ENCODE measurements at places on chromosomes 5 and 9.

- DNase-seq, result no peak
Measured at GRCh38 chr5:132054031-132054696, 6.3 kb upstream of the IL3 start.

DNA sequence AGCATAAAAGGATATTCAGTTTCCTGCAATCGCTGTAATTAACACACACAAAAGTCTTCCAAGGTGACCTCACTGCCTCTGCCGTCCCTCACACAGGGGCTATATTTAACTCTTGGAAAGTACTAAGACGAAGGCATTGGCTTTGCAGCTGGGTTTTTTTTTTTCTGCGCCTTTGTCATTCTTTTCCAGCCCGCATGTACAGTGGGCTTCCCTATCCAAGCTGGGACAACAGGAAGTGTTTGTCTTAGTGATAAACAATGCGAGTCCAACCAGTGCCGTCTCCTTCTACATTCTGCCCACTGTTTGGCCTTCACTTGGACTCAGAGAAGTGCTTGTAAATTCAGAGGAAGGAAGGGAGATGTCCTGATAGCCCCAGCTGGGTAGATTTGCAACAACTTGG is 17.6 kb downstream of the AFAP1L1 start:
- DNase-seq, result no peak

- no peak for DNase-seq
Measured at GRCh38 chr9:37284636-37285035, 137.9 kb upstream of the GRHPR start.

- no peak for DNase-seq
Measured at GRCh38 chr5:92081958-92082712, 699.0 kb upstream of the ARRDC3 start.

GRCh38 chr5:76213858-76214257 is 130.7 kb downstream of the SV2C start:
- no peak for DNase-seq

DNA sequence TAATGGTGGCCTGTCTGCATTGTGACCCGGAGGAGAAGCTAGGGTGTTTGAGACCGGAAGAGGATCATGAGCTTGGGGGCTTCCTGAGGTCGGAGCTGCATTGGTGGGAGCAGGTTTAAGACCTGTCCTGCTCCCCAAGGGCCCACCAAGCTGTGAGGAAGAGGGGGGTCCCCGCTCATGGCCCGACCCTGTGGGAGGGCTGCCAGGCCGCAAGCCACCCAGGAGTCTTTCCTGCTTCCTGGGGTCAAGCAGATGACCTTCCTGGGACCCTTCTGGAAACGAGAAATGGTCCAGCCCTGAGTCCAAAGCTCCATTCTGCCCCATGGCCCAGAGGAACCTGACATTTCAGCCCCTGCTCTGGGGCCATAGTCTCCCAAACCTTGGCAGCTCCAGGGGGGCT is 61.5 kb upstream of the RNU6ATAC start:
- DNase-seq, result peak; percentile 20

GRCh38 chr9:18793122-18793521 is 239.9 kb downstream of the SAXO1 start:
- DNase-seq, result no peak

DNA sequence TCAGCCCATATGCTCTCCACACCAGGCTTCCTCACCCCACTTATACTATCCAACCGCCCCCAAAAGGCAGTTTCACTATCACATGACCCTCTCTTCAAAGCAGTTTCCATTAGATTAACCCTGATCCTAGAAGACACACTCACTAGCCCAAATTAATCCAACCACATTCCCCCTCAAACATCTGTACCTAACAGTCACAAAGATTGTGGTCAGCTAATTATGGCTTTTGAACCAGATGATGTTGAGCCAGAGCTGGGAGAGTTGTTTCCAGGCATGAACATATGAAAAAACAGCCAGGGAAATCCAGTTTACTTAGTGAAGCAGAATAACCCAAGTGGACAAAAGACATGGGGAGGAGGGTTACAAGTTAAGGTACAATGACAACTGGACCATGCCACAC is 131.2 kb downstream of the SPOCK1 start:
- DNase-seq, result no peak

GRCh38 chr5:117691081-117691870 is 1116.7 kb upstream of the SEMA6A start:
- no peak for DNase-seq

DNA sequence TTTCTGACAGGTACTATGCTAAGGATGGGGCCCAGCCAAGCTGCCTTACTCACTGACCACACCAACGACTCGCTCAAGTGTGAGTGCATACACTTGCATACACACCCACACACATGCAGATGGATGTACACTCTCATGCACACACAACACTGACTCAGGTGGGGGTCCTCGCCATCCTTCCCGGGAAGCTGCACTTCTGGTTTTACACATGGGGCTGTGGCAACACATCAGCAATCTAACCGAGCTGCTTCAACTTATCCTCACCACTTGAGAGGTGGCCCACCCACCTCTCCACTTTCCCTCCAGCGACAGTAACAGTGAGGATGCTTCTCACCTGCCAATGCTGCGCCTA is 67.2 kb upstream of the SLC25A51 start:
- DNase-seq, result no peak

- no peak for DNase-seq
Measured at GRCh38 chr5:116271446-116272025, 186.7 kb downstream of the COMMD10 start.

GRCh38 chr9:80928697-80929096 is 760.6 kb downstream of the TLE1 start:
- DNase-seq, result no peak

GRCh38 chr9:107504585-107505455 is 15.3 kb upstream of the KLF4 start:
- DNase-seq, result no peak

GRCh38 chr9:78811622-78812276 is 514.8 kb downstream of the PSAT1 start:
- DNase-seq, result no peak

DNA sequence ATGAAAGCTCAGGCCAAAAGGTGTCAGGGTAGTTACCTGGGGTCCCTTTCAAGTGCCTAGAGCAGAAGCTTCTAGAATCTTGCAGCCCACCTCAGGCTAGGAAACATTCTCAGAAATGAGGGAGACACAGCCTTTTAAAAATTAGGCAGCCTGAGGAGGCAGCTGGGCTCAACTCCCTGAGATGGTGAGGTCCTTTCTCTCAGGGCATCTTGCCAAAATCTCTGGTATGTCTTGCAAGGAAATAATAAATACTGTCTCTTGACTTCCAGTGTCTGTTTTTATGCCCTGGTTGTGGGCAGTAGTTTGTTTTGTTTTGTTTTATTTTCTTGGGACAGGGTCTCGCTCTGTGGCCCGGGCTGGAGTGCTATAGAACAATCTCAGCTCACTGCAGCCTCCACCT is 100.9 kb upstream of the APC start:
- DNase-seq, result no peak

DNA sequence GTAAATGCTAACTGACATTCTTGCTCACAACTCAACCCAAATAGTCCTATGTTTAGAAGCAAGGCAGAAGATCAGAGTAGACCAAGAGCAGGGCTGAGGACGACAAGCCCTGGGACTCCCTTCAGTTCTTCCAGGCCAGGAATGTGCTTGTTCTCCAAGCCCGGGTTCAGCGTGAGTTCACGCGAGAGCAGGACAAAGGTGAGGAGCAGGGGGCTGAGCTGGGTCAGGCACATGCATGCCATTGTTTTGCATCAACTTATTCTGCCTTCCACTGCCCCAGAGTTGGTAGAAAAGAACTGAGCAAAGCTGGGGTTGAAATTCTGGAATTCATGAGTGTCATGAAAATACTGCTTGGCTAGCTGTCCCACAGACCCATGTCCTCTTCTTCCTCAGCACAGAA is 206.5 kb downstream of the PAX5 start:
- DNase-seq, result no peak

DNA sequence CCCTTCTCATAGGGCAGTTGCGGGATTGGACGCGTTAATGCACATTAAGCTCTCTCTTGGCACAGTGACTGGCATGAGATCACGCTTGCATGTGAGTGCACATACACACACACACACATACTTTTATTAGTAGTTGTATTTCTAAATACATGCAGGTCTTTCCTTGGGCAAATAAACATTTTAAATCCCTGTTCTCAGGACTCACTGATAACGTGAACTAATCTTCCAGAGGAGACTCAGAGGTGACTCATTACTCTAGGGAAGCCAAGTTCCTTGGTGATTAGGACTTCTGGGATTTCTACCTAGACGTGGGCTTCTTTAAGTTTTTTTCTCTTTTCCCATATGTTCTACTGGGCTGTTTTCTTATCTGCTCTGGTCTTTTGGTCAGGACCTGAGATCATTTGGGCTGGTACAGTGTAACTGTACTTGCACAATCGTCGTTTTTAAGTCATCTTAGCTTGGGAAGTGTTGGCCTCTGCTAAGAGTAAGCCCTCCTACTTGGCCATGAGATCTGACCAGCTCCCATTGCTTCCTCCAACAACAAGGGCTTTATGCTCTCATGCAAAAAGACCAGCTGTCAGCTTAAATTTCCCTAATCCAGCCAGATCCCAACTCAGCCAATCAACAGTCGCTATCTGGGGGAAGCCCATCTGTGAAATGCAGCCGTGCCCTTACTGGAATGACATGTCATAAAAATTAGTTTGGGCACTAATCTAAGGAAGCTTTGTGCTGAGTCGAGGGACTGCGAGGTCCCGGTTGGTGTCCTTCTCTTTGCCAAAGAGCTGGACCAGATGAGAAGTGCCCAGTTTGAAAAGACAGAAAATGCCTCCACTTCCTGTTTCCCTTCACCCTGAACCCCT is 176.4 kb upstream of the ANKRD55 start:
- peak; percentile 64 for DNase-seq

DNA sequence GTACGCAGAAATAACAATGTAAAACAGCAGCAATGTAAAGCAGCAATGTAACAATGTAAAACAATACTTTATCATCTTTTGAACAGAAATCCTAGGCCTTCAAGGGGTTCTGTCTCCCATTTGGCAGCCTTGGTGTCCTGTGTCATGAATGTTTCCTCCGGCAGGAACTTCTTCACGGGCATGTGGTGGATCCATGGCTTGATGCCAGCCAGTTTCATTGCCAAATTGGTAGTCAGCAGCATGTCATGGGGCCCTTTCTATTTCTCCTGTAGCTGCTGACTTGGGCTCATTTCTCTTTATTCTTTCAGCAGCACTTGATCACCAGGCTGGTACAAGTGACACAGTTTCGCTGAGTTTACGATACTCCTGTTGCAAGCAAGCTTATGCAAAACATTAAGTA is 275.3 kb downstream of the HTR1A start:
- DNase-seq, result no peak
